ENCODE measurements at places on chromosomes 7 and 10. TPM values are rescaled to one million over a fixed set of nuclear protein-coding genes. Genes with fewer than 3 reads are reported as not detected.

The PDE1C gene
- 5.3 TPM for polyA plus RNA-seq

The TRPV5 gene
- polyA plus RNA-seq = not detected

The PRKG1 gene
- polyA plus RNA-seq = 7.9 TPM

The MYL10 gene
- not detected for polyA plus RNA-seq

The SCART1 gene
- polyA plus RNA-seq = 0.43 TPM

The AP4M1 gene
- polyA plus RNA-seq = 24.3 TPM

The GPR158 gene
- 0.25 TPM for polyA plus RNA-seq

The AUTS2 gene
- 6.2 TPM for polyA plus RNA-seq

The PEX1 gene
- polyA plus RNA-seq = 16.2 TPM

The MYH16 gene
- not detected for polyA plus RNA-seq

The TMEM270 gene
- polyA plus RNA-seq = not detected

The PIK3AP1 gene
- 3.4 TPM for polyA plus RNA-seq

The NRAP gene
- polyA plus RNA-seq = 0.03 TPM

The PIP gene
- not detected for polyA plus RNA-seq

The NRG3 gene
- polyA plus RNA-seq = not detected

The AKR1C4 gene
- not detected for polyA plus RNA-seq

The APBB1IP gene
- 3.7 TPM for polyA plus RNA-seq

The TFEC gene
- 1.4 TPM for polyA plus RNA-seq

The ZNF736 gene
- polyA plus RNA-seq = 1.4 TPM

The GFRA1 gene
- 0.81 TPM for polyA plus RNA-seq

The NEUROG3 gene
- polyA plus RNA-seq = not detected

The SFXN2 gene
- polyA plus RNA-seq = 10.7 TPM

The TMEM209 gene
- 5.2 TPM for polyA plus RNA-seq

The SLC13A1 gene
- polyA plus RNA-seq = not detected

The SHLD2 gene
- polyA plus RNA-seq = 15.6 TPM

The TMEM176A gene
- 21.4 TPM for polyA plus RNA-seq

The RTKN2 gene
- polyA plus RNA-seq = 0.15 TPM

The GTF2IRD1 gene
- 8.0 TPM for polyA plus RNA-seq

The DEPP1 gene
- 42.0 TPM for polyA plus RNA-seq

The GNGT1 gene
- polyA plus RNA-seq = not detected

The OR13A1 gene
- polyA plus RNA-seq = not detected

The SLC39A12 gene
- polyA plus RNA-seq = not detected

The CTAGE8 gene
- polyA plus RNA-seq = not detected

The HECW1 gene
- polyA plus RNA-seq = 1.5 TPM

The PSD gene
- 10.4 TPM for polyA plus RNA-seq

The ASB4 gene
- 0.37 TPM for polyA plus RNA-seq

The FIS1 gene
- 193 TPM for polyA plus RNA-seq

The CDC14C gene
- not detected for polyA plus RNA-seq

The SEC24C gene
- polyA plus RNA-seq = 23.5 TPM

The DRGX gene
- polyA plus RNA-seq = not detected

The PRLHR gene
- not detected for polyA plus RNA-seq

The NCF1 gene
- 6.6 TPM for polyA plus RNA-seq

The ZNF862 gene
- polyA plus RNA-seq = 2.4 TPM

All from stomach (tissue), 19 donors.